ENCODE measurements at places on chromosomes 5 and 9.

- no peak for DNase-seq
These were observed 308.1 kb upstream of the ADCY2 start for GRCh38 chr5:7087719-7088297.

DNA sequence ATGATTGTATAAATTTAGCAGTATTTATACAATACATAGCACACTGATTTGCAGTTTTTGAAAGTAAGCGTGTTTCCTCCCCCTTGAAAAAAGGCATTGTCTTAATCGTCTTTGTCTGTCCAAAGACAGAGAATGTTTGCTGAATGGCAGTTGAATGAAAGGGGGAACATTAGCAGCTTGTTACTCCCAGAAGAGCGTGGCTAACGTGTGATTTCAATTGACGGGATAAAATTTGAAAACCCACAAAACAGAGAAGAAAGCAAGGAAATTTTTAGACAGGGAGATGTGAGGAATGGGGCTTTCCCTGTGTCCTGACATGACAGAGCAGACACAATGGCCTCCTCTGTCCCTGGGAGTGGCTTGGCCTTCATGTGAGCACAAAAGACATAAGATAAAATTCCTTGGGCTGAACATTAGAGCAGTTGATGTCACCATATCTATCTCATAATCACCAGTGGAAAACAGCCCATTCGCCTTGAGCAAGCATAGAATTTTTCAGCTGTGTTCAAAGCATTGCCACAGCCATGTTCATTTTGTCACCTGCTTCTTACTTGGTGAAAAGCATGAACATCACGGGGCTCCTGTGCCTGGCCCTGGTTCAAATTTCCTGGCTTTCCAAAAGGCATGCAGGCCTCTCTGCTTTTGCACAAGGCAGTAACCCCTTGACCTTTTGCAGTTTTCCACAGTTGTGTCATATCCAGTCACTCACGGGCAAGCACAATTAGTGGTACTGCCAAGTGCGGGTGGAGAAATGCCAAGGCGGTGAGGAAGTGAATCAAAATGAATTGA is 126.9 kb downstream of the TLE1 start:
- no peak for DNase-seq

DNA sequence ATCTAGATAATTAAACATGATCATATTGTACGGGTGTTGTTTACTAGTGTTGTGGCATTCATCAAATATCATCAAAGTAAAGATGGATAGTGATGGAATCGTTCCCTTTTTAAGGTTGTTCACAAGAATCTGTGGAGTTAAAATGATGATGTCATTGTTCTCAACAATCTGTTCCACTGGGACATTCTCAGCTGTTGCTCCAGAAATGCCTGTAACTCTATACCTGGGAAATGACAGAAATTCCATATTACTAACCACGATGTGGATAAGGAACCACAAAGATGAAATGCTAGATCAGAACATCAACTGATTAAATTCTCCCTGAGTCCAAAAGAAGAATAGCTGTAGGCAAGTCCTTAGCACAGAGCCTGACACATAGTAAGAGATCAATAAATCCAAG is 38.0 kb downstream of the RIGI start:
- DNase-seq = no peak

DNA sequence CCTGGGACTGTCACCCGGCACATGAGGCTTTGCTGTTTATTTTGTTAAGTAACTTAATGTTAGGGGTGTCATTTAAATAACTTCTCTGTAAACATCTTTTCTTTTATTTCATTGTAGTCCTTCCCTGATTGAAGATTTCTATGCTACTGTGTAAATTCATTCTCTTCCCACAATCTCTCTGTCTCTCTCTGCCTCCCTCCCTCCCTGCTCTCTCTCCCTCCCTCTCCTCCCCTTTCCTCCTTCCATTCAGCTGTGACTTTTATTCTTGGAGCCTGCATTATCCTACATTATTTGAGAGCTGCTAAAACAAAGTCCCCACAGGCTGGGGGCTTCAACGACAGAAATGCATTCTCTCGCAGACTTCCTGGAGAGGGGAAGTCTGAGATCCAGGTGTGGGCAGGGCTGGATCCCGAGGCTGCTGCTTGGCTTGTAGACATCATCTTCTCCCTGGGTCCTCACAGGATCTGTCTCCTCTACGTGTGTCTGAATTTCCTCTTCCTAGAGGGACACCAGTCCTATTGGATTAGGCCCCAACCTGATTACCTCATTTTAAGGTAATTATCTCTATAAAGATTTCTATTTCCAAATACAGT is 18.4 kb downstream of the UBE2QL1 start:
- DNase-seq = no peak

GRCh38 chr5:127885176-127885575 is 182.0 kb downstream of the CCDC192 start:
- DNase-seq = no peak

GRCh38 chr9:12696931-12697622 is 3.9 kb downstream of the TYRP1 start:
- DNase-seq = no peak

DNA sequence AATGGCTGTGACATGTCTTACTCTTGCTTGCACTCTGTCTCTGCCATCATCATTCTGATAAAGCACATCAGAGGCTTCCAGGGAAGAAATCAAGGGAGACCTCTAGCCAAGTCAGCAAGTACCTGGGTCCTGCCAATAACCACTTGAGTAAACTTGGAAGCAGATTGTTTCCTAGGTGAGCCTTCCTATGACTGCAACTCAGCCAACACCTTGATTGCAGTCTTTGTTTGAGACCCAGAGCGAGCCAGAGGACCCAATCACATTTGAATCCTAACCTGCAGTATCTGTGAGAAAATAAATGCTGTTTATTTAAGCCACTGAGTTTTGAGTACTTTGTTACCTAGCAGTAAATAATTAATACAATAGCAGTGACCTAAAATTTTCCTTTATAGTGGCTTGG is 356.8 kb upstream of the CHD1 start:
- DNase-seq = no peak

DNA sequence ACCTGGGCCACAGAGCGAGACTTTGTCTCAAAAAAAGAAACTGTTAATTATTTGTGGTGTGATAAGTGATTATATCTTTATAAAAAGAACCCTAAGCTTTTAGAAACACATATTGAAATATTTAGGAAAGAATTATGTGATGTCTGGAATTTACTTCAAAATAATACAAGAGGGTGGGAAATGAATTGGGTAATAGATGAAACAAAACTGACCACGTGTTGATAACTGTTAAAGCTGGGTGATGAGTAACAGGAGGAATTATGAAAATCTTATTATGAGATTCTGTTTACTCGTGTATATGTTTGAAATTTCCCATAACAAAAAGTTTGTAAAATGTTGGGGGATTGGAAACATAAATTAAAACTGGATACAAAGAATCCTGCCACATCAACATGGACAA is 33.0 kb upstream of the PPP2CA start:
- DNase-seq = no peak

- DNase-seq = no peak
These were observed 123.8 kb upstream of the LPCAT1 start for GRCh38 chr5:1647580-1647979.

- no peak for DNase-seq
These were observed 38.0 kb downstream of the OSMR start for GRCh38 chr5:38883842-38884241.

DNA sequence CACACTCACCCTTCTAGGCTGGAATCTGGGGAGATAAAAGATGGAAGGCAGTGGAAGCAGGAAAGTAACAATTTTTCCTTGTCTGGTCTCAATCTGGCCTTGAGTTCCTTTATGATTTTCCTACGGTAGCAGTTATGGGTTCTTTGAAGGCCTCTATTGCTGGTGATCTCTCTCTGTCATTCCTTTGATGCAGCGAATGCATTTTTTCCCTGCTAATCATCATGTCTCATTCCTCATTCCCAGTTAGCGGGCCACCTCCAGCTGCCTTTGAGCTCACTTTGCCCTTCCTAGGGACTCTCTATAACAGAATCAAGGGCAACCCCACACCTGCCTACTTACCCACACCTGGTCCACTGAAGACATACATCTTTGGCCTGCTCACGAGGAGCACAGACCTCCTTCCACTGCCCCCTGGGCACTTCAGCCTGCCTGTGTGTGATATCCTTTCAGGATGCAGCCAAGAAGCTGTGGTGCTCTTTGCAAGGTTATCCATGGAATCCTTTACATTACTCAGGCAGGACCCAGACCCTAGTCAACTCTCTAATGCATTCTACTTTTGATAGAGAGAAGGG is 191.7 kb downstream of the DRD1 start:
- DNase-seq = no peak

DNA sequence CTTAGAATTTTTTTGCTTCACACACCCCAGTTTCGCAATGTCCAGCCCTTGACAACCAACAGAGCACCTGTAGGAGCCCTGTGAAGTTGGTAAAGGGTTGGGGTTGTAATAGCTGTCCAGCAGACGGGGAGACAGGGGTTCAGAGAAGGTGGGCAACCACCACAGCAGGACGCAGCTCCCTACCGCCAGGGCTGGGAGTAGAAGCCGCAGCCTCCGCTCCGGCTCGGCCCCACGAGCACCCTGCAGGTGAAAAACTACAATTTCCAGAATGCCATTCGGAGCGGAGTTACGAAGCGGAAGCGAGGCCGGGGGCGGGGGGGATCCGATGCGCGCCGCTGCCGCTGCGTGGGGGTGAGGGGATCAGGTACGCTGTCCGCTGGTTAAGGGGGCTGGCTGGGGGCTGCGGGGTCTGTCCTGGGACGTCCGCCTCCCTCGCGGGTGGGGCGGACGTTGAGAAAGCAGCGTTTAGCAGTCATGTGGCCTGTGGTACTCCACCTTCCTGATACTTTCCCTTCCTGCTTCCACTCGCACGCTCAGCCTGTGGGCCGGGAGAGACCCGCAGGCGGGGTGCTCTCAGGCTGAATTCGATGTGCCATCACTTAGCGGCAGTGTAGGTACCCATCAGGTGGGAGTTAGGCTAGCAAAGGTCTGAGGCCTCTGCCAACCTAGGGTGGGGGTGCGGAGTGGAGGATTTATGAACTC is at the start of gene TRMT10B:
TSS of gene TRMT10B (plus strand) at position 317 of the 702 bp plus-strand sequence. CDS start 8,127 bp downstream, outside the sequence.
- peak; percentile 70 for DNase-seq

DNA sequence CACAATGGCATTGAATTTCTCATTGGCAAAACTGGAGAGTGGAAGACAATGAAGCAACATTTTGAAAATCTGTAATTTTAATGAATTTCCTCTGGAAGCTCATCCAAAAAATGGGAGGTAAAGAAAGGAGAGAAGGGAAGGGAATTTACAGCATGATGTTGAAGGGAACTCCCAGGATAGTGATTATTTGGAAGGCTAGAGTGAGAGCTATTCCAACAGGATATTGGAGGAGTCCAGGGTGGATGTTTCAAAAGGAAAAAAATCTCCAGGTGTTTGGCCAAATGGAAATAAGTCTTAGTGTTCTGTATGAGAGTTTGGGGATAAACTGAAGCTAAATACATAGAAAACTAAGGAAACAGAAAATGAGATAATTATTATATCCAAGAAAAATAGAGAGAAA is 106.2 kb downstream of the IZUMO3 start:
- DNase-seq = no peak

DNA sequence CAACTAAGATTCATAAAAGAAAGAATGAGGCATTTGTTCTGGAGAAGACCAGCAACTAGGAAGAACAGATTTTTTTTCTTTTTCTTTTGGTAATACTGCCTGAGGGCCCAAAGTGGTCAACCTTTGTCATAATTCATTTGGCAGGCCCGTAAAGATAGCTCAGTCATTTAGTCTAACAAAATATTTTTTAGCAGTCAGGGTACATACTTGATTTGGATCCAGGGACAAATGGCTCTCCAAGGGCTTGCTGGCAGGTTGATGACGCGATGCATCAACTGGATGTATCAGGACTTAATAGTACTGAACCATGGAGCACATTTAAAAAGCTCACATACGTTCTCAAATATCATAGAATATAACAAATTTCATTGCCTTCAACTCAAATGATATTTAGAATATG is 203.4 kb upstream of the ZNF608 start:
- DNase-seq = no peak

GRCh38 chr9:126671381-126671831 is 57.7 kb downstream of the LMX1B start:
- no peak for DNase-seq

DNA sequence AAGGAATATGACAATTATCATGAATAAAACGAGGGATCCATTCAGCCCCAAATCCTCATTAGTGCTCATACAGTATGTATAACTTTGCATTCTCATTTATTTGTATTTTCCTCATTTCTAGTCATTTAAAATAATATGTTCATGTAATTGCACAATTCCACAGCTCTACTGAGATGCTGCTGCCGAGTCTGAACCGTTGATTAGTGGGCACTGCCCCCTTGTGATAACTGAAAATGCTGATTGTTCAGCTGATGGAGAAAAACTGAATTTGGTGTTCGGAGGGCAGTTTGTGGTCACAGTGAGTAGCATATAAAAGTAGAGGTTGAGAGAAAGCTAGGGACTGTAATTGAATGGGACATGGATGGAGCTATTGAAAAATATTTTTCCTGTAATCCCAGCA is 12.2 kb upstream of the GPR151 start:
- no peak for DNase-seq

DNA sequence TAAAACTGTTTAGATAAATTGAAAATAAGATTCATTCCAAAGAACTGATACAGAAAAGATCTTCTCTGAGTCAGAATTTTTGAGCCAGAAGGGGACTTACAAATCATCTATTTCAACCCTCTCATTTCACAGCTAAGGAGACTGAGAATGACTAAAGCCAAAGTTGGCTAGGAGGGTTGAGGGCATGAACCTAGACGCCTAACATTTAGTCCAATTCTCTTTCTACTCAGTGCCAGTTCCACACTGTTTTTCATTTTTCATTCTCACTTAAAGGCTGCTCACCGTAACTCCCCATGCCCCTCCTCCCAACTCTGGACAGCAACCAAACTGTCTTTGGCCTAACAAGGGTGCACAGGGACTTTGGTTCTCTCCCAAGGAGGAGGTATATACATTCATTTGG is 364.0 kb downstream of the NDUFS4 start:
- no peak for DNase-seq

- no peak for DNase-seq
These were observed 73.3 kb downstream of the SNX18 start for GRCh38 chr5:54590824-54591223.

DNA sequence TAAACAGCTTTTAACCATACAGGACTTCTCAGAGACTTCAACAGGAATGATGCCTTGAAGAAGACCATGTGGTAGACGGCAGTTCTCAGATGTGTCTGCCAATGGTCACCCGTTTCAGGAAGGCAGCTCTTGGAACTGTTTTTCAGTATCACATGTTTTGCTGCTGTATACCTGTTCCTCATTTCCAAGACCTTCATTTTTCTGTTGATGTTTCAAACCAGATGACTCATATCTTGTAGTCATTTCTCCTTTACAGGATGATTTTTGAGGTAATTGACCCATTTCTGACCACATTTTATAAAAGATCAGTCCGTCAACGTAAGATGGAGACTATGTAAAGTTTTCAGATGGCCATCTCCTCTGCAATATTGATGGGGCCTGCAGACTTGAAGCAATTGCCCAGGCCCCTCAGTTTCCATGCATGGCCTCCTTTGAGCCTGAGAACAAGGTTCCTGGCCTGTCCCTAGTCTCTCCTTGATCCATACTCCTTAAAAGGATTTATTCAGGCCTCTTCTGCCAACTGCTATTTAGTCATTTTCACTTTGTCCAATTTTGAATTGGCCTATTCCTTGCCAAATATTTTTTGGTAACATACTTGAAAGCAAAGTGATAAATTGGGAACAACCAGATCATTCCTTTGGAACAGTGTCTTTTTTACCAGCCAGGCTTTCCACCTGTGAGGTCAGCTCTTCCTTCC is 128.6 kb downstream of the PDZD2 start:
- DNase-seq = no peak

Measured in CD4-positive, alpha-beta T cell treated with Interleukin-1 beta for 1 hour (primary cell).